ENCODE measurements at places on chromosomes 2 and 18.
A peak's percentile ranks its signal among the peaks of the same experiment; 100 is the strongest.

- no peak overlapping the region for H3K4me3 ChIP-seq
- DNase-seq: no peak
- peaks cover 15% of the 10 kb centered on the region for H3K4me1 ChIP-seq
- H3K36me3 ChIP-seq: no peaks in the 10 kb centered on the region
Observed at GRCh38 chr2:240898108-240898730, 2.3 kb upstream of the MAB21L4 start.

DNA sequence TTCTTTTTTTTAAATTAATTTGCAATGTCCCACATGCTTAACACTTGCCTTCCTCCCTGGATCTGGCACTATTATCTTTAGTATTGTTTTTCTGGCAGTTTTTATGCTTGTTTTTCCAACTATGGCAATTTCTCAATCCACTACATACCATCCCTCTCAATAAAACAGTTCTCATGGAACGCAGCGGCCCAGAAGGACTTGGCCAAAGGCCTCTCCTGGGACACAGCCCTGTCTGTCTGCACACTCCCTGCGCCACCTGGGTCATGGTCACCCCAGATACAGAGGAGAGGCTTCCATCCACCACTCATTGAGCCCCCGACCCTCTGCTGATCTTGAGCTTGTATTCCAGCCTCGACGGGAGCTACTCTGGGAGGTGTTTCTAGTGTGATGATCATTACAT, 91.2 kb downstream of the TWIST2 start:
- no peaks in the 10 kb centered on the region for H3K36me3 ChIP-seq
- DNase-seq: peak; percentile 39
- no peaks in the 10 kb centered on the region for H3K4me1 ChIP-seq
- H3K27ac ChIP-seq: no peak overlapping the region
- H3K4me3 ChIP-seq: no peak overlapping the region

GRCh38 chr2:129255610-129256313, 723.7 kb upstream of the RAB6C start:
- no peaks in the 10 kb centered on the region for H3K36me3 ChIP-seq
- H3K27ac ChIP-seq: no peak overlapping the region
- no peaks in the 10 kb centered on the region for H3K27me3 ChIP-seq
- H3K4me3 ChIP-seq: no peak overlapping the region

DNA sequence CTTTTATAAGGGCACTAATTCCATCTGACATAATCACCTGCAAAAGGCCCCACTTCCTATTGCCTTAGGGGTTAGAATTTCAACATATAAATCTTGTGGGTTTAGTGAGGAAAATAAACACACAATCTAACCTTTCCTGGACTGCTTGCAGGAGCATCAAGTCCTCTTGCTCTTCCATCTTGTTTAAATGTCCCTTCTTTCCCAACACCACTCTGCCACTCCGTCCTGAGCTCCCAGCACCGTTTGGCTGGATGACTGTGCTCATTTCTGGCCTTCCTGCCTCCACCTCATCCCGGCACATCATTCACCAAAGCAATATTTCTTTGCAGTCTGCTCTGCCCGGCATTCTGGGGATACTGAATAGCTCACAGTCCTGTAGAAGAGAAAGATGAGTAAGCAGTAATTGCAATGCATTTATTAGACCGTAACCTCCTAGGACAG, 247.8 kb downstream of the BCL2 start:
- no peak for DNase-seq
- H3K27ac ChIP-seq: no peak overlapping the region
- no peaks in the 10 kb centered on the region for H3K27me3 ChIP-seq
- peaks cover 5% of the 10 kb centered on the region for H3K4me1 ChIP-seq
- no peaks in the 10 kb centered on the region for H3K36me3 ChIP-seq
- H3K4me3 ChIP-seq: no peak overlapping the region

GRCh38 chr18:76394780-76395476, 100.1 kb downstream of the ZNF516 start:
- no peak overlapping the region for H3K4me3 ChIP-seq
- no peaks in the 10 kb centered on the region for H3K36me3 ChIP-seq
- H3K27me3 ChIP-seq: no peaks in the 10 kb centered on the region
- H3K4me1 ChIP-seq: peaks cover 6% of the 10 kb centered on the region
- no peak overlapping the region for H3K27ac ChIP-seq

DNA sequence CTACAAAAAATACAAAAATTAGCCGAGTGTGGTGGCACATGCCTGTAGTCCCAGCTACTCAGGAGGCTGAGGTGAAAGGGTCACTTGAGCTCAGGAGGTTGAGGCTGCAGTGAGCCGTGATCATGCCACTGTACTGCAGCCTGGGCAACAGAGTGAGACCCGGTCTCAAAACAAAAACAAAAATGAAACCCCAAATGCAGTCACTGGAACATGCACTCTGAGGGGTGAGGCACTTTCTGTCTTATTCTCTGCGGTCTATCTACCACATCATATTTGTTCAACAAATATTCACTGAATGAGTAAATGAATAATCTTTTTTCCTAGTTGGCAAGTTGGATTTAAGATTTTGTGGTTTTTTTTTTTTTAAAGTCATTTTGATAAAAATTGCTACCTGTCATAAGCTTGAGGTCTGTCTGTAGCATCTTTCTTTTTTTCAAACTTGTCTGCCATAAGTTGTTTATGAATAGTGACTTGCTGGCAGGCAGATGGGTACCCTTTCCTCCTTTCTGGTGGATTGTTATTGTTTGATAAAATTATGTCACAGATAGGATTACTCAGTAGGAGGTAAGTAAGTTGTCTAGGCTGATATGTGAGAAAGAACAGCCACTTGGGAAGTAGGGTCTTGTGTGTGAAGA, 11.8 kb downstream of the CHRNA1 start:
- no peaks in the 10 kb centered on the region for H3K36me3 ChIP-seq
- no peak for DNase-seq
- H3K27me3 ChIP-seq: no peaks in the 10 kb centered on the region
- H3K27ac ChIP-seq: no peak overlapping the region
- no peaks in the 10 kb centered on the region for H3K4me1 ChIP-seq

- H3K27ac ChIP-seq: peak overlapping the region; percentile 17
- DNase-seq: no peak
- no peaks in the 10 kb centered on the region for H3K36me3 ChIP-seq
- H3K4me3 ChIP-seq: no peak overlapping the region
Observed at GRCh38 chr2:235264121-235264493, 229.7 kb upstream of the AGAP1 start.

- no peaks in the 10 kb centered on the region for H3K27me3 ChIP-seq
- H3K36me3 ChIP-seq: no peaks in the 10 kb centered on the region
- no peak within 1 kb of the TSS for H3K4me3 ChIP-seq
- H3K4me1 ChIP-seq: no peaks in the 10 kb centered on the region
- no peak within 1 kb of the TSS for H3K27ac ChIP-seq
- DNase-seq: no peak
Observed at GRCh38 chr2:165203689-165204559, at the start of gene SCN3A. TSS of gene SCN3A (minus strand) at chr2:165204050. CDS start at chr2:165176394, 27,656 bp downstream.

GRCh38 chr2:240982821-240983281, 15.6 kb upstream of the SNED1 start:
- DNase-seq: no peak
- no peaks in the 10 kb centered on the region for H3K36me3 ChIP-seq
- H3K4me1 ChIP-seq: peaks cover 20% of the 10 kb centered on the region

DNA sequence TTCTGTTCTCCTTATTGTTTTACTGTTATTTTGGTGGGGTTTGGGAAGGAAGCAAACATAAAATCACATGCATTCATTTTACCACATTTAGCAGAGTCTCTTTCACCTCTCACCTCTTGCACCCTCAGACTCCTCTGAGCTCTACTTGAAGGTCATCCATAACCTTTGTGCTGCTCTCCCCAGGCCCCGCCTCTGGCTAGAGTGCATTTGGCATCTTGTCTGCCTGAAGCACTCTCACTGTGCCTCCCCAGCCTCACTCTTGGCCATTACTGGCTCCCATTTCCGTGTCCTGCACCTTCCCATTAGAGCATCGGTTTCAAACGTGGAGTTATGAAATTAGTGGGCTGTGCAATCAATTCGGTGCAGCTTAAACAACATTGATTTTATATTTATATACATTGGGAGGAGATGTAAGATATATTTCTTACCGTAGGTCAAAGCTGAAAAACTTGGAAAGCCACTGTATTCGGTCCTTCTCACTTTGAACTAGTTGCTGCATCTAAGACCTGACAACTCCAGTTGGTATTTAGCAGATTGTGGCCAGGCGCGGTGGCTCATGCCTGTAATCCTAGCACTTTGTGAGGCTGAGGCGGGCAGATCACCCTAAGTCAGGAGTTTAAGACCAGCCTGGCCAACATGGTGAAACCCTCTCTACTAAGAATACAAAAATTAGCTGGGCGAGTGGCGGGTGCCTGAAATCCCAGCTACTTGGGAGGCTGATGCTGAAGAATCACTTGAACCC, 6.9 kb upstream of the ZFAND2B start:
- H3K4me1 ChIP-seq: no peaks in the 10 kb centered on the region
- no peak overlapping the region for H3K27ac ChIP-seq
- no peak overlapping the region for H3K4me3 ChIP-seq
- H3K27me3 ChIP-seq: no peaks in the 10 kb centered on the region

- no peaks in the 10 kb centered on the region for H3K4me1 ChIP-seq
- no peak overlapping the region for H3K4me3 ChIP-seq
- no peaks in the 10 kb centered on the region for H3K27me3 ChIP-seq
- DNase-seq: no peak
Observed at GRCh38 chr2:1675633-1676032, 68.7 kb downstream of the PXDN start.

DNA sequence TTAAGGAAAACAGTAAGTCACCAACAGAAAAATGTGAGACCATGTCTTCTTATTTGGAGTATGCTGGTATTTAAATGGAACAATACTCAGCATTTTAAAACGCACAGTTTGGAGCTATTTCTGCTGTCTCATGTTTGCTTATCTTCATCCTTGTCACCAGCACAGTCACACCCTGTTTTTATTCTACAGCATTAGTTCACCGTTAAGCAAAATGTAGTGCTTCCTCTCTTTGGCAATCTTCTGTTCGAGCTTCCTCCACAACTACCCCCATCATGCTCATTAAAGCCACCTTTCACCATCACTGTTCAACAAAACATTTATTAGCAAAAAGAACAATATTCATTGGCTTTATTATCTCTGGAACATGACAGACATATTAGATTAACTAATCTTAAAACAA, 64.0 kb downstream of the SLC40A1 start:
- H3K27me3 ChIP-seq: no peaks in the 10 kb centered on the region
- no peak for DNase-seq
- H3K36me3 ChIP-seq: no peaks in the 10 kb centered on the region

- H3K36me3 ChIP-seq: peaks cover 82% of the 10 kb centered on the region
- DNase-seq: no peak
- no peaks in the 10 kb centered on the region for H3K27me3 ChIP-seq
- no peaks in the 10 kb centered on the region for H3K4me1 ChIP-seq
Observed at GRCh38 chr2:222627764-222628163, 28.1 kb downstream of the FARSB start.

DNA sequence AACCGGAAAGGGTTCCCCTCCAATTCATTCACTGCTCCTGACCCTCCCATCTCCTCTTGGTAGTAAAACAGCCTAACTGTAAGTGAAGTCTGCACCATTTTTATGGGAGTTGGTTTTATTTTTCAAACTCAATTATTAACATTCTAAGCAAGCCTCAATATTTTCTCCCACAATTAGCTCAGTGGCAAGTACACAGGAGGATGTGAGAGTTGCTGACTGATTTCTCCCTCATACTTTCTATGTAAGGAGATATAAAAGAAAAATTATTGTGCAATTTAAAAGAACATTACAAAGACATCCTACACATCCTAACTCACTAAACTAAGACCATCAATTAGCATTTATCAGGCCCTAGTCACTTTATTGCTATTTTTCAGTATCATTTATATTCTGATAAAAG, 73.9 kb downstream of the PIAS2 start:
- H3K4me1 ChIP-seq: no peaks in the 10 kb centered on the region
- no peak overlapping the region for H3K4me3 ChIP-seq
- peaks cover 12% of the 10 kb centered on the region for H3K36me3 ChIP-seq
- DNase-seq: no peak
- no peaks in the 10 kb centered on the region for H3K27me3 ChIP-seq
